ENCODE measurements at places on chromosomes 7 and 10. TPM values are rescaled to one million over a fixed set of nuclear protein-coding genes. Genes with fewer than 3 reads are reported as not detected.

The NSUN5 gene
- total RNA-seq, result 21.3 TPM

DNA sequence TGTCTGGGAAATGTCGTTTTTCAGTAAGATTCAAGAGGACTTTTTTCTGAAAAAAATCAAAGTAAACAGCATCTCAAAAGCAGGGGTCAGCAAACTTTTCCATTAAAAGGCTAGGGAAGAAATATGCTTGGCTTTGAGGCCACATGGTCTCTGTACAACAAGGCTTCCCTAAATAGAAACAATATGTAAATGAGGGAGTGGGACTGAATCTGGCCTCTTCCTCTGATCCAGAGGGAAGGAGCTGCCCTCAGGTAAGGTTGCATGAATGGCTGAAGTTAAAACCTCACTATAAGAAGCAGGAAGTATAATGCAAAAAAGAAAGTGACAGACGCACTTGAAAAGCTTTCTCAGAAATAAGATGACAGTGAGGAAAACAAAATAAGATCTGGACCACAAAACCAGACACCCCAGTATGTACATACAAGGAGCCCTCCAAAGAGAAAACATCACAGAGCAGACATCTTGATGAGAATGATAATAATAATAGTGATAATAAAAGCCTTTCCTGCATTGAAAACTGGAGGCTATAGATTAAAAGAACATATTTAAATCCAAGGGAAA lies 115.2 kb downstream of the PLXNA4 start:
- no peak overlapping the region for H3K27ac ChIP-seq
- H3K4me3 ChIP-seq, result no peak overlapping the region
- no peaks in the 10 kb centered on the region for H3K36me3 ChIP-seq
- no peaks in the 10 kb centered on the region for H3K4me1 ChIP-seq

GRCh38 chr10:119198438-119198837 lies 8.9 kb upstream of the GRK5 start:
- H3K27ac ChIP-seq, result no peak overlapping the region
- no peaks in the 10 kb centered on the region for H3K4me1 ChIP-seq
- H3K36me3 ChIP-seq, result no peaks in the 10 kb centered on the region
- no peak for DNase-seq
- H3K4me3 ChIP-seq, result no peak overlapping the region
- H3K27me3 ChIP-seq, result no peaks in the 10 kb centered on the region

The GRID2IP gene
- not detected for total RNA-seq

- no peaks in the 10 kb centered on the region for H3K36me3 ChIP-seq
- peaks cover 26% of the 10 kb centered on the region for H3K4me1 ChIP-seq
- H3K27ac ChIP-seq, result no peak overlapping the region
Observed at GRCh38 chr10:34538281-34538829, 276.7 kb downstream of the PARD3 start.

The ZP3 gene
- total RNA-seq, result 6.7 TPM

DNA sequence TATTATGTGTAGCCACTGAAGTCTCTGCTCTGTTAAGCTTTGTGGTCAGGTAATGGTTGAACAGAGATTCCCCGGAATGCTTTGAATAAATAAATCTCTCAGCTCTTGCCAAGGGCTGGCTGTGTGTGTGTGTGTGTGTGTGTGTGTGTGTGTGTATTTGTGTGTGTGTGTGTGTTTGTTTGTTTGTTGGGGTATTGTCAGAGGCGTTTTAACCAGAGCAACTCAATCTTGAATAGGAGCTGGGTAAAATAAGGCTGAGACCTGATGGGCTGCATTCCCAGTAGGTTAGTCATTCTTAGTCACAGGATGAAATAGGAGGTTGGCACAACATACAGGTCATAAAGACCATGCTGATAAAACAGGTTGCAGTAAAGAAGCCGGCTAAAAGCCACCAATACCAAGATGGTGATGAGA lies 256.2 kb upstream of the CACNA2D1 start:
- H3K27ac ChIP-seq, result no peak overlapping the region
- no peak for DNase-seq
- H3K4me1 ChIP-seq, result no peaks in the 10 kb centered on the region
- no peaks in the 10 kb centered on the region for H3K36me3 ChIP-seq

GRCh38 chr7:97871659-97872024 lies 566 bp downstream of the ASNS start:
- DNase-seq, result peak; percentile 14
- no peak overlapping the region for H3K27ac ChIP-seq
- H3K36me3 ChIP-seq, result no peaks in the 10 kb centered on the region
- H3K4me3 ChIP-seq, result no peak overlapping the region
- no peaks in the 10 kb centered on the region for H3K27me3 ChIP-seq

DNA sequence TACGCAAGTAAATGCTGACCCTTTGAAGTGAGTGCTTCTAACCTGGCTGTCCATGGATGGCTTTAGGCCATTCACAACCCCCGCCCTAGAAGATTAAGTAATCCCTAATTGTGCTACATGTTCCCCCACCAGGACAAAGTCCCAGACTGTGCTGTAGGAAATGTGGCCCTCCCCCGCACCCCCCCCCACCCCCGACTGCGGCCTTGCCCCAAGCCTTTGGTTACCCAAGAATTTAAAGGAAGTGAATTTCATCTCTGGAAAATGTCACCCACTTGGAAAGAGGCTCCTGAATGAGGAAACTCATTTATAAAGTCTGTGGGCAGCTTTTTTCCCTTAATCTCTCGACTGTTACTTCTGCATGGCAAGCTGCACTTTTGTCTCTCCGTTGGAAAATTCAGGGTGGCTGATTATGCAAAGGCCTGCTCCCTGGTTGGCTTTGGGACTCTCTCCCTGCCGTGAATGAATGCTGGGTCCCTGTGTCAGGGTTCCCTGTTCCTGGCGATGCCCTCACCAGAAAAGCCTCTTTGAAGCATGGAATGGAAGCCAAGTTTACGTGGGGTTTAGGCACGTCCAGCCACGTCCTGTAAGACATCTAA lies 31.4 kb upstream of the AQP1 start:
- no peaks in the 10 kb centered on the region for H3K27me3 ChIP-seq
- no peak overlapping the region for H3K4me3 ChIP-seq
- no peaks in the 10 kb centered on the region for H3K36me3 ChIP-seq
- no peak for DNase-seq

- H3K4me1 ChIP-seq, result no peaks in the 10 kb centered on the region
- H3K4me3 ChIP-seq, result no peak overlapping the region
- no peaks in the 10 kb centered on the region for H3K36me3 ChIP-seq
Observed at GRCh38 chr10:95125582-95125981, 56.3 kb upstream of the CYP2C8 start.

DNA sequence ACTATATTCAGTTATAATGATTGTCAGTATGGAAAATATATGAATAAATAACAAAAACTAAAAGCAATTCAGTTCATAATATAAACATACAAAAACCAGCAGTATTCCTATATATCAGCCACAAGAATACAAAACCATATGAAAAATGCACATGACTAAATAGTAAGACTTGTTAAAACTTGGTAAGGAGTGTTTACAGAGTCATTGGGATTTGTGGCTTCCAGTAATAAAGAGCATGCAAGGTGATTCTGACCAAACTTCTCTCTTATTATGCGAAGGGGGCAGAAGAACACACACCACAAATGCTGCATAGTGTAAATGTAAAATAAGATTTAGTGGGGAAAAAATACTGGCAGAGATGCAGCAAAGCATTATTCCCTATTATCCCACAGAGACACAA lies 8.8 kb upstream of the CNOT4 start:
- no peaks in the 10 kb centered on the region for H3K27me3 ChIP-seq
- H3K36me3 ChIP-seq, result no peaks in the 10 kb centered on the region
- no peak for DNase-seq
- no peak overlapping the region for H3K4me3 ChIP-seq
- no peak overlapping the region for H3K27ac ChIP-seq

DNA sequence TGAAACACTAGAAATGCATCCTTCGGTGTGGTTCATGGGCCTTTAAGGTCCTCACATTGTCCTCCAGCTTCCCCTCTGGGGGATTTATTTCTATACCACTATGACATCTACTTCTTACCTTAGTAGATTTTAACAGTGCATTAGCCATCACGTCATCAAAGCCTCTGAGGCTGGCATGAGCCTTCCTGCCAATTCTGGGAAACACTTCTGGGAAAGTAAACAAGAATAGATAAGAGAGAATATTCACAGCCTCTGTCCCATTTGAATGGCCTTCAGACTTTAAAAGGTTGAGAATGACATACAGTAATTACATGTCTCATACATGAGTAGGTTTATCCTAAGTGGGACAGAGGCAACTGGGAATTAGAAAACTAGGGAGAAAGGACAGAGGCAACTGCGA lies 89.7 kb downstream of the AMPH start:
- DNase-seq, result no peak
- H3K4me1 ChIP-seq, result no peaks in the 10 kb centered on the region
- no peaks in the 10 kb centered on the region for H3K36me3 ChIP-seq
- no peak overlapping the region for H3K4me3 ChIP-seq

- no peak overlapping the region for H3K4me3 ChIP-seq
- H3K27me3 ChIP-seq, result no peaks in the 10 kb centered on the region
- no peak for DNase-seq
- H3K36me3 ChIP-seq, result no peaks in the 10 kb centered on the region
- H3K27ac ChIP-seq, result no peak overlapping the region
Observed at GRCh38 chr7:121793716-121794115, 79.2 kb upstream of the PTPRZ1 start.

GRCh38 chr10:118342638-118343020 lies 505 bp upstream of the FAM204A start:
- H3K4me1 ChIP-seq, result peaks cover 14% of the 10 kb centered on the region
- peak overlapping the region; percentile 95 for H3K4me3 ChIP-seq

GRCh38 chr10:32346134-32346550 lies 816 bp downstream of the EPC1 start:
- peak overlapping the region; percentile 100 for H3K27ac ChIP-seq
- no peaks in the 10 kb centered on the region for H3K27me3 ChIP-seq
- peaks cover 18% of the 10 kb centered on the region for H3K4me1 ChIP-seq
- peak overlapping the region; percentile 29 for H3K4me3 ChIP-seq
- no peaks in the 10 kb centered on the region for H3K36me3 ChIP-seq

DNA sequence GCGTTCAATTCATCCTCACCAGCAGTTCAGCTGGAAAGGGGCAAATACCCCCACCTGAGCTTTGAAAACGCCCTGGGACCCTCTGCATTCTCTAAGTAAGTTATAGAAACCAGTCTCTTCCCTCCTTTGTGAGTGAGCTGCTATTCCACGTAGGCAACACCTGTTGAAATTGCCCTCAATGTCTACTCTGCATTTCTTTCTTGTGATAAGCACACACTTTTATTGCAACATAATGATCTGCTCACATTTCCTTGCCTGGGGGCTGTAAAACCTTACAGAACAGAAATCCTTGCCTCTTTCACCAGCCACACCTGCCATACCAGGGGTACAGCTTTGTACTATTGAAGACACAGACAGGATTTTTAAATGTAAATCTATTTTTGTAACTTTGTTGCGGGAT lies 155.8 kb upstream of the LANCL2 start:
- no peak overlapping the region for H3K27ac ChIP-seq
- DNase-seq, result no peak
- H3K36me3 ChIP-seq, result no peaks in the 10 kb centered on the region
- H3K4me1 ChIP-seq, result no peaks in the 10 kb centered on the region
- no peaks in the 10 kb centered on the region for H3K27me3 ChIP-seq
- H3K4me3 ChIP-seq, result no peak overlapping the region

The NPFFR1 gene
- total RNA-seq, result 0.11 TPM

DNA sequence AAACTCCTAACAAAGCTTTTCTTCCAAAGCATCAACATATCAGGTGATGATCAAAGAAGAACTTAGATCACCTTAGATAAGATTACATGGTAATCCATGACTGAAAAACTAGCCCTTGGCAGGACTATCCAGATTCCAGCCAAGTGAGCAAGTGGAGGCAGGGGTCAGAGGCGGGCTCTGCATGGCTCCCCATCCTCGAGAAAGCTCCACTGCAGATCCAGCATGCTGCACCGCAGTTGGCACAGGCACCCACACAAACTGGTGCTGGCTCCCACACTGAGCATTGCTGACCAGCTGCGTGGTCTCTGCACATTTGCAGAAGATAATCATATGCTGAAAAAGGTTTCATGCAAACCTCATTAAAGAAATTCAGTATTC lies 10.1 kb downstream of the PSAP start:
- H3K4me1 ChIP-seq, result peaks cover 64% of the 10 kb centered on the region
- H3K4me3 ChIP-seq, result no peak overlapping the region
- no peaks in the 10 kb centered on the region for H3K36me3 ChIP-seq
- no peak overlapping the region for H3K27ac ChIP-seq
- DNase-seq, result no peak
- no peaks in the 10 kb centered on the region for H3K27me3 ChIP-seq

DNA sequence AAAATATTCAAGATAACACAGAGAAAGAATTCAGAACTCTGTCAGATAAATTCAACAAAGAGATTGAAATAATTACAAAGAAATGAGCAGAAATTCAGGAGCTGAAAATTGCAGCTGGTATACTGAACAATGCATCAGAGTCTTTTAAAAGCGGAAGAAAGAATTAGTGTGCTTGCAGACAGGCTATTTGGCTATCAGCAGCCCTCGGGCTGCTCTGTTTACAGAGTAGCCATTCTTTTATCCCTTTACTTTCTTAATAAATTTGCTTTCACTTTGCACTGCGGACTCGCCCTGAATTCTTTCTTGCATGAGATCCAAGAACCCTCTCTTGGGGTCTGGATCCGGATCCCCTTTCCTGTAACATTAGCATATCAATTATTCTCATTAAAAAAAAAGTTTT lies 1040.0 kb downstream of the SORCS3 start:
- H3K4me1 ChIP-seq, result no peaks in the 10 kb centered on the region
- no peak overlapping the region for H3K4me3 ChIP-seq
- no peak for DNase-seq
- no peak overlapping the region for H3K27ac ChIP-seq
- H3K27me3 ChIP-seq, result no peaks in the 10 kb centered on the region
- no peaks in the 10 kb centered on the region for H3K36me3 ChIP-seq

DNA sequence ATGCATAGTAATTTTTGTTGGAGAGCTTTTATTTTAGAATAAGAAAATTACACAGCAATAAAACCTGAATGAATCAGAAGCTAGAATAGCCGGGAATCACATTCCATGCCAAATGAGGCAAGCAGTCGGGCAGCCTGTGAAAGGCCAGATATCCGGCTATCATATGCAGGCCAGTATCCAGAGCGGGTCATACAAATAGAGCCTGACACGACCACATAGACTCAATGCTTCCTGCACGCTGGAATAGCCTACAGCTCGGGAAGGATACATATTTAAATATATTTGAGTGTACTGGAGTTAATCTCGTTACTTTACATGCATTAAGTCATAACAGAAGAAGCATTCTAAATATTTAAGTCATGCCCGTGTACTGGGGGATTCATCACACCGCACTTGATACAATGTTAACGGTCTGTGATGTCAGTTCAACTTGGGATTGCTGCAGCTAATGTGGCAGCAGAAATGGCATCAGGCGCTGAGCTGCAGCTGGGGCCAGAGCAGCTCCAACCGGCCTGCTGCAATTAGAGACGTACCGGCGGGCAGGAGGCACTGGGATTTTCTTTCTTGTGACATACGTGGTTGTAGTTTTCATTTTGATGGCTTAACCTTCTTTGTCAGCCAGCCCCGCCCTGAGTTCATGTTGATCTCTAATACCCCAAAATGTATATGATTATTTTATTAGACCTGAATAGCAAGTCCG lies 112.0 kb downstream of the EBF3 start:
- no peaks in the 10 kb centered on the region for H3K36me3 ChIP-seq
- H3K27me3 ChIP-seq, result no peaks in the 10 kb centered on the region
- H3K4me1 ChIP-seq, result no peaks in the 10 kb centered on the region
- H3K27ac ChIP-seq, result no peak overlapping the region
- no peak overlapping the region for H3K4me3 ChIP-seq

The OR2A12 gene
- total RNA-seq, result not detected
